ENCODE measurements at places on chromosomes 2 and 18. TPM values are rescaled to one million over a fixed set of nuclear protein-coding genes. Genes with fewer than 3 reads are reported as not detected.

The RSAD2 gene
- total RNA-seq: 2.2 TPM

The PRKAG3 gene
- total RNA-seq: not detected

The CHST9 gene
- total RNA-seq: not detected

The SEMA4F gene
- total RNA-seq: 5.5 TPM

Measured in activated T-helper 2 cell treated with anti-CD3 and anti-CD28 coated beads, Interferon-gamma antibody, Interleukin-2, Interleukin-4, amounts not matched to agents 10 μg/mL and 5 μg/mL and 100 μg/mL, durations not matched to agents 14 hours and 24 hours and 36 hours (primary cell).